ENCODE measurements at places on chromosomes 11 and 22.
A peak's percentile ranks its signal among the peaks of the same experiment; 100 is the strongest.

GRCh38 chr22:47291565-47292495 is 529.4 kb downstream of the TBC1D22A start:
- no peak for DNase-seq

DNA sequence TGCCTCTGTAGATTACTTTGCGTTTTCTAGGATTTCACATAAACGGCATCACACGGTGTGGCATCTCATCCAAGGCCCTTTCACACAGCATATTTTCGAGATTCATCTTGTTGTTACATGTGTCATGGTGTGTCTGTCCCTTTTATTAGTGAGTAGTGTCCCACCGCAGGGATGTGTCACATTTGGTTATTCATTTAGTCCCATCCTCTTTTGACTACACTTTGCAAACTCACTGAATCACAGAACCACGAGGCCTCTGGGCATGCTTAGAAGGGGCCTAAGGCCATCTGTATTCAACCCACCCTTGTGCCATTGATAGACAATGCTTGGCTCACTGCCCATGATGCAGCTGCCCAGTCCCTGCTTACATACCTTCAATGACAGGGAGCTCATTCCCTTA is 4.2 kb upstream of the RAC2 start:
- no peak for DNase-seq

DNA sequence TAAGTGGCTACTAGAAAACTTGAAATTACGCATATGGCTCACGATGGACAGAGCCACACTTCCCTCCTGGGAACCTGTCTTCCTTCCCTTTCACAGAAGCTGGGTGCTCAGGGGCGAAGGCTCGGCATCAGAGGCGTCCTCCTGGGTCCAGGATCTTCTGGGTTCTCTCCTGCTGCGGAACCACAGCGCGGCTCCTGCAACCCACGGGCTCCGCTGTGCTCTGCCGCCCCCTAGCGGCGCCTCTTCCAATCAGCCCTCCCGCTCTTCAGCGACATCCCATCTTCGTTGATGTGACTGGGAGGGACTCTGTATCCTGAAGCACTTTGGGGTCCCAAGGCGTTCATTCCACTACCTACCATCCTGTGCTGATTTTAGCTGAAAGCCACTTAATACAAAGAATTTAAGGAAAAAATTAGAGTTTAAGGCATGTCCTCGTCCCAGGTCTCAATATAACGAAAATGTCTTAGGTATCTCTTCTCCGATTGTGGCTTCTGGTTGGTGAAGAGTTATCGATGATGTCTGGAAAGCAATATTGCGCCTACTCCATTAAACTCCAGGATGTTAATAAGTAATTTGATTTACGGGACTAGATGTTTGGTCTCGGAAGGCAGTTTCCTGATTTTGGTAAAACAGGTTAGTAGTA is 14.8 kb upstream of the RPS3 start:
- DNase-seq = peak; percentile 74

DNA sequence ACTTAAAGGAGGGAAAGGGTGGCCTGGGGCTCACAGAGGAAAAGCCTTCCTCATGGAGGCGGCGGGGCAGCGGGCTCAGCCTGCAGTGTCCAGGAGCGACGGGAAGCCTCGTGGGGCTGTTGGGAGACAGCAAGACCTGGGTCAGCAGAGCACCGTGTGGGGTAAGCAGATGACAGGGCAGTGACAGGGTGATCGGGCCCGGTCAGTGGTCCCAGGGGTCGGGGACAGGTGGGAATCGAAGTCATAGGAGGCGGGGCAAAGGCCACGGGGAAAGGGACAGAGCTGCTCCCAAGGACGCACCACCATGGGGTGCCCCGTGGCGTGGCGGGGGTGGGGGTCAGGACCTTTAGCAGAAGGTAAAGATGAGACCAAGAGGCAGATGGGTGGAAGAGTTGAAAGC is 49.8 kb downstream of the CDKN1C start:
- no peak for DNase-seq

GRCh38 chr11:2096919-2097301 is 42.3 kb downstream of the IGF2 start:
- DNase-seq = no peak

DNA sequence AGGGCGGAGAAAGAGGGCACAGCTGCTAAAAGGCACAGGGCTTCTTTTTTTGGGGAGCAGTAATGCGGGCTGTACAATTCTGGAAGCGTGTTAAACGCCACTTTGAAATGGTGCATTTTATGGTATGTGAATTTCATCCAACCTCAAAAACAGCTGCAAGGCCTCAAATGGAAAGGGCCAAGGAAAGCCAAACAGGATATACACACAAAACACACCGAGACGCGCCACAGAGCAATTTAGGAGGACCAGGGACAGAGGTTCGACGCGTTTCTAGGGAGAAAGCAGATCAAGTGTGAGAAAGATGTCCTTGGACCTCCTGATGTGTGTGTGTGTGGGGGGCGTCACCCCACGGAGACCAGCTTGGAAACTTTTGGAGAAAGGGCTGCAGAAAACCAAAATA is 31.1 kb downstream of the TSPAN4 start:
- DNase-seq = no peak

DNA sequence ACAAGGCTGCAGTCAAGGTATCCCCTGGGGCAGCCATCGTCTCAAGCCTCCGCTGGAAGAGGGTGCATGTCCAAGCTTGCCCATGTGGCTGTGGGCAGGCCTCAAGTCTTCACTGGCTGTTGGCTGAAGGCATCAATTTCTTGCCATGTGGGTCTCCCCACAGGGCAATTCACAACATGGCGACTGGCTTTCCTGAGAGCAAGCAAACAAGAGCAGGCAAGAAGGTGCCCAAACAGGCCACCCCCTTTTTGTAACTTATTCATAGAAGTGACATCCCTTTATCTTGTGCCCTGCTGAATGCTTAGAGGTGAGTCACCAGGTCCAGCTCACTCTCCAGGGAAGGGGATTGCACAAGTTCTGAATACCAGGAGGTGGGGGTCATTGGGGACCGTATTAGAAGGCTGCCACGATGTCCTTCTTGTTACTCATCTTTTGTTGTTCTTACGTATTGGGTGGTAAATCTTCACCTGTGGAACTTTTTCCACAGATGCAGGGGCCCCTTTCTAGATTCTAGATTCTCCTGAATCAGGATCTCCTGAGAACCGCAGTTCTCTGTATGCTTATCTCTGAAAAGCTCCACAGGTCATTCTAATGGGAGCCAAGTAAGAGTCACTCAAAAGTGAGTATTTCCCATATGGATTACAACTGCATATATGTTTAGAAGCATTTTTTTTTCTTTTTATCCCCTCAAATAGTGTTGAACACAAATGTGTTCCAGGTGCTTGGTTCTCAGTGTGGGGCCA is 44.2 kb upstream of the MICAL2 start:
- DNase-seq = no peak

DNA sequence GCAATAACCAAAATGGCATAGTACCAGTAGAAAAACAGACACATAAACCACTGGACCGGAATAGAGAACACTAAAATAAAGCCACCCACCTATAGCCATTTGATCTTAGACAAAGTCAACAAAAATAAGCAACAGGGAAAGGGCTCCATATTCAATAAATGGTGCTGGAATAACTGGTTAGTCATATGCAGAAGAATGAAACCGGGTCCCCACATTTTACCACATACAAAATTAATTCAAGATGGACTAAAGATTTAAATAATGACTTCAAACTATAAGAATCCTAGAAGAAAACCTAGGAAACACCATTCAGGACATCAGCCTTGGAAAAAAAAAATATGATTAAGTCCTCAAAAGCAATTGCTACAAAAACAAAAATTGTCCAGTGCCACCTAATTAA is 30.1 kb upstream of the NOX4 start:
- no peak for DNase-seq

GRCh38 chr22:31295831-31296657 is 3.8 kb upstream of the PIK3IP1 start:
- DNase-seq = no peak

- no peak for DNase-seq
Observed at GRCh38 chr11:119584193-119585042, 144.6 kb downstream of the NECTIN1 start.

DNA sequence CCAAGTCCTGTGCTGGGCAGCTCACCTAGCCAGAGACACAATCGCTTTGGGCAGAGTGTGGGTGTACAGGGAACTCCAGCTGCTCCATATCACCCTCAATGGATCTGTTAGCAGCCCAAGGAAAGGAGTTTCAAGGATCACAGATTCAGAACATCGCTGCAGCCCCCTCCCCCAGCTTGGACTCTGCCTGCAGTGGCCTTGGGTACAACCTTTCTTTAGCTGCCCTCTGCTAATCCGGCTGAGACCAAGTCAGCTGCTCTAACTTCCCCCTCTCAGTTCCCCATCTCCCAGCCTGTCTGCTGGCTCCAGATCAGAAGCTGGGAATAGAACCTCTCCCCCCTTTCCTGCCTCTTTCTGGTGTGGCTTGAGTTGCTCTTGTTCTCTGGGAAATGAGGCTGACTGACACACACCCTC is 1.3 kb downstream of the TMEM86A start:
- no peak for DNase-seq

GRCh38 chr11:117972044-117972443 is 14.2 kb upstream of the IL10RA start:
- DNase-seq = no peak

GRCh38 chr11:62547691-62548281 is 1.2 kb upstream of the AHNAK start:
- DNase-seq = no peak

GRCh38 chr22:24496661-24497060 is 1.5 kb downstream of the UPB1 start:
- no peak for DNase-seq

GRCh38 chr11:126232683-126233082 is 21.1 kb downstream of the FAM118B start:
- DNase-seq = no peak

GRCh38 chr22:20951151-20951931 is 15.7 kb upstream of the AIFM3 start:
- no peak for DNase-seq

DNA sequence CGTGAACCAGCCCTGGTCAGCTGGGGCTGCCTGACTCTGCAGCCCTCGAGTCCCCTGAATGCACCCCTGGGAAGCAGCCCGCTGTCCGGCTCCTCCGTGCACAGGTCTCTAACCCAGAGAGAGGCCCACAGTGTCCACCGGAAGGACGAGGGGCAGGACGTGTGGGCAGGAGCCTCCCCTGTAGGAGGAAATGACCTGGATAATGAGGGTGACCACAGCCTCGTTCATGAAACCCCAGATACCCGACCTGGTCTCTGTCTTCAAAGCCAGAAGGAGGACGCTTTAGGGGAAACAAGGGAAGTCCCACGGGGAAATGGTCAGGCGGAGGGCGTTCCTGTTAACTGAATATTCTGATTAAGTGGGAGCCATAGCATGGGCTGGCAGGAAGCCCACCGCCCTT is 23.3 kb downstream of the LIF start:
- DNase-seq = no peak

Measured in activated gamma-delta T cell treated with Interleukin-2 at 50 U/mL for 16 hours (primary cell).